ENCODE measurements at places on chromosomes 12 and 14.

- DNase-seq: no peak
Measured at GRCh38 chr12:127126260-127126628, 1140.7 kb upstream of the TMEM132C start.

GRCh38 chr14:24234095-24235005 lies 1.6 kb downstream of the GMPR2 start:
- no peak for DNase-seq

DNA sequence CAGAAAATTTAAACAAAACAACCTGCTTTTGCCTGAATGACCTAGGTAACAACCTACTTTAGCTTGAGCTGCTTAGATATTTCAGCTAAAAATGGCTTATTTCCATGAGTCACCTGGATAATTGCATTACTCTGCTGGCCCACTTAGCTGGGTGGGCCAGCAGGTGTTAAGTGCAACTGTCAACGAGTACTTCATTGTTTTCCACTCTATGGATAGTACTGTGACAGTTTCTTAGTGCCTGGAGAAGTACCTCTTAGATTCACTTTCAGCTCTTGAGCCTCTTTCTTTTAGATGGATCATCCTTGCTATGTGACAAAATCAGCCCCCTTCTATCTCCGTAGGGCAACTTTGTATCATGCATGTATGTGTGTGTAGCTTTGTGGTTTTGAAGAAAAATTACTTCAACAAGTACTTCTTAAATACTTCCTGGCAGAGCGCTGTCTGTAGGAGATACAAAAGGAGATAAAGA lies 368.2 kb upstream of the ATP2B1 start:
- DNase-seq: no peak

DNA sequence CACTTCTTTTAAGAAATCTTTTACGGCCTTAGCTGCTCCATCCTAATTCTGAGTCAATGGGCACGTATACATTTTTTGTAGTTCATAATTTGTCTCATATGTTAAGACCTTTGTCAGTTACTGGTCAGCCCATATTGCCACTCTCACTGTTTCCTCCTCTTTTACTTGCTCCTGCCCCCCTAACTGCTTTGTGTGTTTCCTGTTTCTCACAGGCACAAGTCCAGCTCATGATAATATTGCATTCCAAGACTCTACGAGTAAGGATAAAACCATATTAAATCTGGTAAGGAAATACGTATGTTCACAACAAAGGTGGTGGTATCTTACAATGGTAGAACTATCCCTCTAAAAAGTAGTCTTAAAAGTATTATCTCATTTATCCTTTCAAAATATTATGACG lies 111.7 kb downstream of the DNAI7 start:
- no peak for DNase-seq

DNA sequence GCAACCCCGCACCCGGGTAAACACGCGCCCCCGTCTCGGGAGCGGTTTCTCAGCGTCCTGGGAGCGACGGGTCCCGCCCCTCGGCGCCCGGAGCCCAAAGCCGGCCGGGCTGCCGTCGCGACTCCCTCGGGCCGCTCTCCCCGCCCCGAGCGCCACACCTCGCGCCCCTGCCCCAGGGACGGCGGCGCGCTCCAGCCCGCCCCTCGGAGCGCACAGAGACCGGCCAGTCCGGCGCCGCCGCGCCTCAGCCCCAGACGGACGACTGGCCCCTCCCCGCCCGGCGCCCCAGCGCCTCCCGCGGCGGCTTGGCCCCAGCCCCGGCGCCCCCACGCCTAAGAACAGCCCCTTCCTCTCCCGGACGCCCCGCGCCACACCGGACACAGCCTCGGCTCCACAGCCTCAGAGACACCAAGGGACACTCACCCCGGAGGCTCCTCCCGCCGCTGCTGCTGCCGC lies 411 bp downstream of the BTBD7 start:
- DNase-seq: peak; percentile 58

DNA sequence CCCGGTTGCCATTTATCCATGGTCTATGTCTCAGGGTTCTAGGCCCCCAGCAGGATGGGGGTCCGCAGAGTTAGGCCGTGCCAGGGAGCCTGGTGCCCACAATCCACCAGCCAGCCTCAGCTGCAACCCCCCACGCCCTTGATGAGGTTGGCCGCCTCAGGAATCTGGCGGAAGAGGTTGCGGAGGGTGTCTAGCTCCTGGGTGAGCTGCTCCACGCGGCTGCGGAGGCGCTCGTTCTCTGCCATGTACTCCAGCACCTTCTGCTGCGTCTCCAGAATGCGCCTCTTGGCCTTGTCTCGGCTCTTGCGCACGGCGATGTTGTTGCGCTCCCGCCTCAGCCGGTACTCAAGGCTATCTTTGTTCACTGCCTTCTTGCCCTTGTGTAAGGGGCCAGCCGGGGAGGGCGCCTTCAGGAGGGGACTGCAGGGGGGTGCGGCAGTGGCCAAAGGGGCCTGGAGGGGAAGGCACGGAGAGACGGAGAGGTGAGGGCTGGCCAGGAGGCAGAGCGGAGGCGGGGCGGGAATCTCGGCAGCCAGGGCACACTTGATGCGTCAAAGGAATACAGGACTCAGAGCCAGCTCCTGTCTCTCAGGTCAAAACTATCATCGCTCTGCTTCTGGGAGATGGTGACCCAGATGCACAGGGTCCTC lies 1.6 kb downstream of the CEBPE start:
- DNase-seq: no peak

DNA sequence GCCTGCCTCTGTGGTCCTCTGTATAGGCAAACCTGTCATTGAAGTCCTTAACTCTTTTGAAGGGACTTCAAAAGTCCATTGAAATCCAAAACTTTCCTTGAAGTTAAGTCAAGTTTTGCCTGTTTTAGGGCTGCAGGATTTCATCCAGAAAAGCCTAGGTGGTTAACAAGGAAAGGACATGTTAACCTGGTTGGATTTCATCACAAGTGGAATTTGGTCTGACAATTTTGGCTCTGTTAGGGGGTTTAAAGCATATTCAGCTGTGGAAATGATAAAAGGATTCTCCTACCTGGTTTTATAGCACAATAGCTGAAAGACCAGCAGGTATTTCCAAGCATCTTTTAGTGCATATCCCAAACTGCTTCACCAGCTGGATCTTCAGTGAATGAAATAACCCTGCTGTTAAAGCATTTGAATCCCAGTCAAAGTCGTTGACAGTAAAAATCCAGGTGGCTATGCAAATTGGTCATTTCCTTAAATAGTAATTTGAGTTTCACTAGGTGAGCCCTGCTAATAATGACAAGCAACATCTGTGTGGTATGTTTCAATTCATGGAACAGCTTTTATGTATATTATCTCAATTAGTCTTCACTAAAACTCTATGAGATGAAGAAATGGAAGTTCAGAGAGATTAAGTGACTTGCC lies 400.5 kb downstream of the ETNK1 start:
- no peak for DNase-seq

GRCh38 chr12:2904260-2904659 lies 13.6 kb downstream of the TULP3 start:
- no peak for DNase-seq

GRCh38 chr14:24475261-24475660 lies 32.7 kb upstream of the SDR39U1 start:
- DNase-seq: no peak

DNA sequence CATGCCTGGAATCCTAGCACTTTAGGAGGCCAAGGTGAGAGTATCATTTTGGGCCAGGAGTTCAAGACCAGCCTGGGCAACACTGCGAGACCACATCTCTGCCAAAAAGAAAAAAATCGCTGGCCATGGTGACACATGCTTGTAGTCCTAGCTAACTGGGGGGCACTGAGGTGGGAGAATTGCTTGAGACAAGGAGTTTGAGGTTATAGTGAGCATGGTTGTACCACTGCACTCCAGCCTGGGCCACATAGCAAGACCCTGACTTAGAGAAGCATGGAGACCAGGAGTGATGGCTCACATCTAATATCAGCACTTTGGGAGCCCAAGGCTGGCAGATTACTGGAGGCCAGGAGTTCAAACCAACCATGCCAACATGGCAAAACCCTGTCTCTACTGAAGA lies 9.2 kb downstream of the PTGES3 start:
- no peak for DNase-seq

- no peak for DNase-seq
Measured at GRCh38 chr12:84825149-84825548, 87.5 kb downstream of the SLC6A15 start.

DNA sequence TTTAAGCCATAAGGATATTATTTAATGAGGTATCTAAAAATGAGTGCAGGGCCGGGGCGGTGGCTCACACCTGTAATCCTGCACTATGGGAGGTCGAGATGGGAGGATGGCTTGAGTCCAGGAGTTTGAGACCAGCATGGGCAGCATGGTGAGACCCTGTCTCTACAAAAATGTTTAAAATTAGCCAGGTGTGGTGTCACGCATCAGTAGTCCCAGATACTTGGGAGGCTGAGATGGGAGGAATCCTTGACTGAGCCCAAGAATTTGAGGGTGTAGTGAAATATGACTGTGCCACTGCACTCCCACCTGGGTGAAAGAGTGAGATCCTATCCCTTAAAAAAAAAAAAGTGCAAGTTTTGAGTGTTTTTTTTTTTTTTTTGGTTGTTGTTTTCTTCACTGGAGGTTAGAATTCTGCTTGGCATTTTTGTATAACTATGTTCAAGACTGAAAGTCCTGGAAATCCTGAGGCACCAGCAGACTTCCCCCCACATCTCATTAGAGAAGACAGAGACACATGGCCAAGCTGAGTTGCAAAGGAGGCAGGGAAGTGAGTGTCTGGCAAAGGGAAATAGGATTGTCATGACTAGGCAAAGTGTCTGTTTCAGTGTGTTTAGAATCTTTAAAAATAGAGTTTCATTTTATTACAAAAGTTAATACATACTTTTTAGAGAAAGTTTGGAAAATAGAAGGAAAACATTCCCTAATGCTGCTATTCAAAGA lies 53.5 kb upstream of the DUSP6 start:
- DNase-seq: no peak

DNA sequence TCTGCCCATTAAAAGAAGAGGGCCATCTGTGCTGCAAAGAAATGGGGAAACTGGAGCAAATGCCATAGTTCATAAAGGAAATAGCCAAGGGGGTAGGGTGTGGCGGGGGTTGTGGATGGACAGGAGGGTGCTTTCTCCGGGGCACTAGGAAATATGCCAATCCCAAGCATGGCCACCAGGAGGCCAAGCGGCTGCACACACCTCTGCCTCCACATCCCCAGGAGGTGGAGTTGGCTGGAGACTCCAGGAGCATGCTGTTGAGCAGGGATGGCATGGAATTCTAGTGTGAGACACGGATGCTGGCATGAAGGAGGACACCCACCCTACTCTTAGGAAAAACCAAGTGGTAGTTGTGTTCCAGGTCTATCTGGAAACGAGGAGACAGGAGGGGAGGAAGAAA lies 25.2 kb downstream of the NID2 start:
- DNase-seq: peak; percentile 20

GRCh38 chr14:51545396-51545795 lies 106.3 kb upstream of the FRMD6 start:
- no peak for DNase-seq

DNA sequence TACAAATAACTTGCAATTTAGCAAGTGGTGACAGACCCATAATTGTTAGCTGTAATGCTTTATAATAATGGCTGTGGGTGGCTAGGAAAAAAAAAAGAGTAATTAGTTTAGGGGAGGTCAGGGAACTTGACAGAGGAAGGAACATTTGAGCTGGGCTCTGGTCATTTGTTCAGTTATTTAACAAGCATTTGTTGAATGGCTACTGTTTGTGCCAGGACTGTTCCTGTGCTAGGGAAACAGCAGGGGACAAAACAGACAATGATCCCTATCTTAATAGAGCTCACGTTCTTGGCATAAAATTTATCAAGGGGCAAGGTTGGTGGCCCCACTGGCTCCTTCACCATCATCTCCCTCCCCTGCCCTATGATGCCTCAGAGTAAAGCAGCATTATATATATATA lies 18.5 kb downstream of the CHST11 start:
- DNase-seq: no peak

DNA sequence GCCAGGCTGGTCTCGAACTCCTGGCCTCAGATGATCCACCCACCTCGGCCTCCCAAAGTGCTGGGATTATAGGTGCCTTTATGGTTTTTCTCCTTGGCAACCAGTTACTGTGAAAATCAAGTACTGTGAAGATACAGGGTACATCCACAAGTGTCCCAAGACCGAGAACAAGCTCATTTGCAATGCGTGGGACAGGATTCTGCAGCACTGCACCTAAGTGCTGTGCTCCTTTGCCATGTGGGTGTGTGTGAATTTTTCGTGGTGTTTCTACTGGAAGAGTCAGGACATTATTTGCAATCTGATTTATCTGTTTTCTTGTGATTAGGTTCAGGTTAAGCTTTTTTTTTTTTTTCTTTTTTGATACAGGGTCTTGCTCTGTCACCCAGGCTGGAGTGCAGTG lies 7.1 kb upstream of the C14orf93 start:
- no peak for DNase-seq

GRCh38 chr12:82225871-82226270 lies 132.3 kb downstream of the CCDC59 start:
- no peak for DNase-seq

GRCh38 chr12:92075425-92075914 lies 70.2 kb downstream of the BTG1 start:
- DNase-seq: no peak

DNA sequence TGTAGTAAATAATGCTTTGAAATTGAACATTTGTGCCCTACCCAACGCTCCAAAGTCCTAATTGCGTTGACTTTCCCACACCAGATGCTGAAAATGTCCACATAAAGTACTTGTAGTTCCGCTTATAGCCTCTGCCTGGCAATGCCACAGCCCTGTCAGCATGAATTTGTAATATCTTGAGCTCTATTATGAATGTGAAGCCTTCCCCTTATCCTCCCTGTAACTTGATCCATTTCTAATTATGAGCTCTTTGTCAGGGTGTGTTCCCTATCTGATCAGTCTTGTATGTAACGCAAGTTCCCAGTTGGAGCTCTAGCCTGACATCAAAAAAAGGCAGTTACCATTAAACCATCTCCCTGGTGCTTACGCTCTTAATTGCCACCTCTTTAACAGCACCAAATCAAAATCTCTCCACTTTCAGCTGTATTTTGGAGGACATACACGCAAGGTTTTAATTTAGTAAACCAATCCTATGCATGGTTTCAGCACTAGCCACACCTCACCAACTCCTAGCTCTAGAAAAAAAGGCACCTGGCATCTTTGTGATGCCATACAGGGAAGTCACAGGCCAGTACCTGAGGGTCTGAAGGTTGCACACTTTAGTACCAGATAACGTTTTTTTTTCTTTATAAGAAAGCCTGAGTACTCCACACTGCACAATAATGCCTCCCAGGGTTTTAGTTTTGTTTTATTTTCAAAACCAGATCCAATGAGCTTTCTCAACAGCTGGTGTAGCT lies 69.3 kb downstream of the EEA1 start:
- peak; percentile 54 for DNase-seq

DNA sequence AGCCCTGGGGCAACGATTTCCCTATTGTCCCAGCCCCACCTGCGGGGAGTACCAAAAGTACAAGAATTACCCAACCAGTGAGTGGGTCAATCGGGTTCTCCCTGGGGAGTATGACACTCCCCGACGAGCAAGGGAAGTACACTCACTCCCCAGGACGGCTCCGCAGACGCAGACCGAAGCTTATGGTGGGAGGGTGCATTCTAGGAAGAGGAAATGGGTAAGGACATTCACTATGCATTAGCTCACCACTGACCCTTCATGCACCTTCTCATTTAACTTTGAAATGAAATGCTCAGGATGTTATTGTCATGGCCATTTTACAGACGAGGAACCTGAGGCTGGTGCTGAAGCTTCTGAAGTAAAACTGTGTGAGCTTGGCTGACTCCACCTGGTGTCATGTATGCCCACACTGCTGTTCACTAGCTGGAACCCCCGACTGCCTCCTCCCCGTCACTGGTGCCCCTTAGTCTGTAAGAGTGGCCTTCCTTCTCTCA lies 45.8 kb upstream of the TMED10 start:
- DNase-seq: no peak

Data from NCI-H1092 treated with DMSO at 0.1 percent for 48 hours (cell line).